ENCODE measurements at places on chromosomes 5 and 9.

DNA sequence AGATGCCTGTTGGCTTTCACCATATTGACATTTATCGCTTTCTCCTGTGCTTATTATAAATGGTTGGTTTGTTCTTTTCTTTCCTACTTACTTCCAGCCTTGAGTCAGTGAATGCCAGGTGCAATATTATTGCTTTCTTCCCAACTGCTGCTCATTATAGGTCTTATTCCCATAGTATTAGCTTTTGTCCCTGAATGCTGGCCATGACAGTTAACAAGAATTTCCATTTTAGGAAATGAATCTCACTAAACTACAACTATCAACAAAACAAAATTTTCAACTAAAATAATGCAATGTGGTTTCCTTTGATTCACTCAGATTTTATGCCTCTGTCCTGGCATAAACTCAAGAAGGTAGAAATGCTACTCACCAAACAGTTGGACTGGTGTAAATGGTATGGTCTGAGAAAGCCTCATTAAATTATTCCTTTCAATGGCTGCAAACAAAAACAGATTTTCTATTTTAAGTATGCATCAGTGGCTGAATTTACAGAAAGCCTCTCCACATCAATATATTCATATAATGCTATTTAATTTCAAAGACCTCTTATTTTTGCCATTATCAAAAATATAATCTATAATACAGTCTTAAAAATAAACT lies 145.4 kb downstream of the TRPM6 start:
- no peak for DNase-seq

DNA sequence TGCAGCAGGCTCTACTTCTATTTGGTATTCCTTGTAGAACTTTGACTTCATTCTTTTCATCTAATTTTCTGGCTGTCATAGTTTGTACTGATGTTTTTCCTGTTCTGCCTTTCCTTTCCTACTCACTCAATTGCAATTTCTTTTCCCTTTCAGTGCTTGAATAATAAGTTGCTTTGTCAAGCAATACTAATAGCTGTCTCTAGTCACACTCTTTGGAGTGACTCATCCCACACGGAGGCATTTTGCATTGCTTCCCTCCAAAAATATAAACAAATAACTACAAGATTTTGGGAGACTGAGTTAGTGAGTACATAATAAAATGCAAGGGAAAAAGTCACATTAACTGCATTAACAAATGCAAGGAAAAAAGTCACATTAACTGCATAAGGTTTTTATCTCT lies 465.9 kb downstream of the CDH9 start:
- DNase-seq = no peak

GRCh38 chr5:97553604-97554452 lies 370.8 kb upstream of the RIOK2 start:
- no peak for DNase-seq

DNA sequence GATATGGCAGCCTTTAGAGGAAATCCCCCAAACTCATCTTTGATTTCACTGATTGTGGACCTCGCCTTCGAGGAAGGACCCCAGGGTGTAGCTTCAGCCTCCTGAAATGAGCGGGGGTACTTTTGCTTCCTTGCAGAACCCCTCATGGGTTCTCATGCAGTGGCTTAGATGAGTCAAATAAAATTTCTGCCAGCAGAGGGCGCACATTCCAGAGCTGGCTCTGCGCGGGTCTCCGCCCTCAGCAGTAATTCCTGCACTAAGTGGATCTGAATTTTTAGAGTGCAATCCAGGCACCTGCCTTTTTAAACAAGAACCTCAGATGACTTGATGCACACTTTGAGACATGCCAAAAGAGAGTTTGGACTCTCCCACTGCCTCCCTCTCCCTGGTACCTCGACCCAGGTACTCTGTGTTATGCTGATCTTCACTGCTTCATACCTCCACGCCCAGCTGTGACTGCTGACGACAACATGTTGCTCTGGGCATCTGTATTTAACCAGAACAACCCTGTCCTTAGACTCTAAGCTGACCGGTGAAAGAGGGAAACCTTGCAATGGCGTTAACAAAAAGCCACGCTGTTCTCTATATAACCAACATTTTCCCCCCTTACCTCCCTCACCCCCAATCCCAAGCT lies 7.3 kb downstream of the EGFLAM start:
- DNase-seq = peak; percentile 47

DNA sequence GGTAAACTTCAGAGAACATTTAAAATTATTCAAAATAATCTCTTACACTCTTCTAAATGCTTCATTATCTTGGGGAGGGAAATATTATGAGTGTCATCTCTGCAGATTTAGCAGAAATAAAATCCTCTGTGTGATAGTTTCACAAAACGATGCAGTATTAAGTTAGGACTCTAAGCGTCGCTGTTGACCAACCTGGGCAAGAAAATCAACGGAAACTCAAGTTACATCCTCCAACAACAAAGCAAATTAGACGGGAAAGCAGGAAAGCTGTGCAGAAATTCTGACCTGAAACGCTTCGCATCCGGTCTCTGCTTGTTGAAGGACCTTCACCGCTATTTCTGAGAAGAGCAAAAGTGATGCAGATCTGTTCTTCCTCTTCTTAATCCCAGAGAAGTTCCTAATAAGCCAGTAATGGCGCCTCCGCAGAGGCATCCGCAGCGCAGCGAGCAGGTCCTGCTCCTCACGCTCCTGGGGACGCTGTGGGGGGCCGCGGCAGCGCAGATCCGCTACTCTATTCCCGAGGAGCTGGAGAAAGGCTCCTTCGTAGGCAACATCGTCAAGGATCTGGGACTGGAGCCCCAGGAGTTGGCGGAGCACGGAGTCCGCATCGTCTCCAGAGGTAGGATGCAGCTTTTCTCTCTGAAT lies at the start of gene PCDHGA6:
TSS of gene PCDHGA6 (plus strand) at position 219 of the 645 bp plus-strand sequence. CDS start at position 412, 193 bp downstream.
- no peak for DNase-seq

GRCh38 chr9:14888875-14889274 lies 21.4 kb downstream of the FREM1 start:
- no peak for DNase-seq

GRCh38 chr9:89891591-89892304 lies 286.9 kb downstream of the GADD45G start:
- no peak for DNase-seq

DNA sequence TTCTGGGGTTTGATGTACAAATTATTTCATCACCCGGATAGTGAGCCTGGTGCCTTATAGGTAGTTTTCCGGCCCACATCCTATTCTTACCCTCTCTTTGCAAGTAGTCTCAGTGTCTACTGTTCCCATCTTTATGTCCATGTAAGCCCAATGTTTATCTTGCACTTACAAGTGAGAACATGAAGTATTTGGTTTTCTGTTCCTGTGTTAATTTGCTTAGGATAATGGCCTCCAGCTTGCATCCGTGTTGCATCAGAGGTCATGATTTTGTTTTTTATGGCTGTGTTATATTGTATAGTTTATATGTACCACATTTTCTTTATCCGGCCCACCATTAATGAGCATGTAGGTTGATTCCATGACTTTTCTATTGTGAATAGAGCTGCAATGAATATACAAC lies 136.5 kb downstream of the PRR16 start:
- DNase-seq = no peak

DNA sequence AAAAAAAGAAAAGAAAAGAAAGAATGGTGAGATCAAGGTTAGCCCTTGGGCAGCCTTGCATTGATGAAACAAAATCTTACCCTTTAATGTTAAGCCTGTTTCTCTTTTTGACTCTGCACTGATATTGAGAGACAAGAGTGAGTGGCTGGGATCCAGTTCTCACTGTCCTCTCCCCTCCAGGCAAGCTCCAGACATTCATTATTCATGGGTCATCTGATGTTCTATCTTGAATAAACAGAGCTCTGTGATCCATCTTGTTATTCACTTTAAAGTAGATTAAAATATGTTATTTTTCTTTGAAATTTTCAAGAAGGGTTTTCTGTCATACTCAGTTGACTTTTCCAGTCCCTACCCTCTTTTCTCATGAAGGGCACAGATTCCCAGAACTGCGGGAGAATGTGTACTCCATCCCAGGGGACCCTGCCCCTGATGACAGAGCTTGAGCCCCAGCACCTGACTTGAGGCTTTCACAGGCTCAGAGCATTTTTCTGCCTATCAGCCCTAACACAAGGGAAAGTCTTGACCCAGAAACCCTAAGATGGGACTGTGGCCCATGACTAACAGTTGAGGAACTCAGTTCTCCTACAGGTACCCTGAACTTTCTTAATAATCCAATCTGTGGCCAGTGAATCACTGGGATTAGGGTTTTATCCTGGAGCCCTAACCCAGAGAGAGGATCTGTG lies 24.1 kb downstream of the ACTL7B start:
- DNase-seq = no peak

DNA sequence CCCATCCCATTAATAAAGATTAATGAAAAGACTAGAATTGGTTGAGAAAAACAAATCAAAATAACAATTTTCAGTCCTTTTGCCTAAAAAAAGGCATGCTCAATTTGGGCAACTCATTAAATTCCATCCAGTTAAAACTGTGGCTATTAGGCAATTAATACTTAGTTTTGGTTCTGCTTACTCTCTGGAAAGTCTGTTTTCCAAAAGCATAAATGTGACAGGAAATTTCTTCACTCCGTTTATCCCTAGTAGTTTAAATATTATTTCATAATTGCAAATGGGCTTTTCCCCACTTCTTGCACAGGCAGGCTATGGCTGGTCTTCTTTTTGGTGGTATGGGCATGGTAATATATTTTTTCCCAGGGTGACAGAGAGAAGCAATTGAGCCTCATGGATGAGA lies 373.3 kb upstream of the KLF4 start:
- no peak for DNase-seq

- no peak for DNase-seq
Measured at GRCh38 chr9:137620048-137620405, 1.2 kb downstream of the EHMT1 start.

GRCh38 chr5:172091956-172092732 lies 85.7 kb upstream of the FBXW11 start:
- DNase-seq = no peak

GRCh38 chr9:35905912-35906679 lies at the start of gene HRCT1:
Gene HRCT1, plus strand, starts transcription at chr9:35906202. Its CDS starts 86 bp downstream, at chr9:35906288.
- DNase-seq = peak; percentile 48

DNA sequence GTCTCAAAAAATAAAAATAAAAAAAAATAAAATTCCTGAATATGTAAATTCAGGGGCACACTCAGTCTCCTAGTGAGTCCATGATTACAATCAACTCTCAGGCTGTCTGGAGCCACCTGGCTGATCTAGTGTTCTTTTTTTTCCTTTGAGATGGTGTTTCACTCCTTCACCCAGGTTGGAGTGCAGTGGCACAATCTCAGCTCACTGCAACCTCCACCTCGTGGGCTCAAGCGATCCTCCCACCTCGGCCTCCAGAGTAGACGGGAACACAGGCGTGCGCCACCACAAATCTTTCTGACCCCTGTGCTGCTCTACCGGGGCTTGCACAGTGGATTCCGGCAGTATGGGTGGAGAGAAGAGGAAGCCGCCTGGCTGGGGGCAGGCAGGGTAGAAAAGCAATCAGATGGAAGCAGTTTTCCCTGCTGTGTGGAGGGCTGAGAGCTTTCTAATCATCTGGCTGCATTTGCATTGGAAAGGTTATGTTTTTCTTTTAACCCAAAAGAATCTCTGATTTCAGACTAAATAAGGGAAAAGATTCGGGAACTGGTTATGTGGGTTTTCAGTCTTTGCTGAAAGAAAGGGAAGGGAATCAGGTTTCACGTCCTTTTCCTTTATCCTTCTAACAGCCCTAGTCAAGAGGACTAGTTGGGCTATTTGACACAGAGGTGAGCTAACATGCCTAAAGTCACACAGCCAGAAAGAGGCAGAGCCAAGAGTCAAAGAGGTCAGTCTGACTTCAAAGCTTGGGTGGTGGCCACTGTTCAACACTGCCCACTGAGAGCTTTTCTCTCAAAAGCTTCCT lies 26.3 kb upstream of the CORO2A start:
- DNase-seq = no peak

- DNase-seq = no peak
Measured at GRCh38 chr9:87950296-87950695, 24.0 kb downstream of the CDK20 start.

DNA sequence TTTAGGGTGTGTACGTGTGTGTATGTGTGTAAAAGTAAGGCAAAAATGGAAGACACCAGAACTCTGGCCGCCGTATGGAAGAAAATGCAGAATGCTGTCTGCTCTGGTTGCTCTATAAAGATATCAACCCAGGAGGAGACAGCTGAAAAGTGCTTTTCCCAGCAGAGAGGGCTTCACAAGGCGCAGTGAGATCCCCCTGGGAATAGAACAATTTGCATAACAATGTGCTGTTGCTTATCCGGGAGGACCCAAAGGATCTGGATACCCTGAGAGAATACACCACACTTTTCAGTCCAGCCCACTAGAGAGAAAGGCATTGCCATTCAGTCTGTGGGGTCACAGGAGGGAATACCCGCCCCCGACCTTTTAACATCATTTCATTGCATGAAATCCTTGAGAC lies 230.6 kb downstream of the EBF1 start:
- DNase-seq = peak; percentile 77

DNA sequence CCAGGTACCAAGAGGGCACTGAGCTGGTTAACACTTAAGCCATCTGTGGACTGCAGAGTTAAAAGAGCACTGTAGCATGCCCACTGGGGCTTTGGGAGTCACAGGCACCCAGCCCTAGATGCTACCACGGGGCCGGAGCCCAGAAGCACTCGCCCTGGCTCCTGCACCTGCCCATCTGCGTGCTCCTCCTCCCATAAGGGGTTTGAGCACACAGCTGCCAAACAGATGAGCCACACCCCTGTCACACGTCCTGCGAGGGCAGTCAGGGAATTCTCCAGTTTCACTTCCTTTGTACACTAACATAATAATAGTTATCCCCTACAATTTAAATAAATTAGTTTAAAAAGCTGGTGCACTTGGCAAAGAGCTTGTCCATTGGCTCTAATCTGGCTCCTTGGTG lies 4.5 kb upstream of the PCA3 start:
- no peak for DNase-seq

- DNase-seq = no peak
Measured at GRCh38 chr9:106075960-106076327, 381.6 kb downstream of the TMEM38B start.

GRCh38 chr5:21236971-21237427 lies 1249.0 kb upstream of the CDH18 start:
- DNase-seq = no peak

- no peak for DNase-seq
Measured at GRCh38 chr5:27773166-27773565, 734.8 kb upstream of the CDH9 start.

- DNase-seq = no peak
Measured at GRCh38 chr9:18269561-18269960, 204.4 kb upstream of the ADAMTSL1 start.

DNA sequence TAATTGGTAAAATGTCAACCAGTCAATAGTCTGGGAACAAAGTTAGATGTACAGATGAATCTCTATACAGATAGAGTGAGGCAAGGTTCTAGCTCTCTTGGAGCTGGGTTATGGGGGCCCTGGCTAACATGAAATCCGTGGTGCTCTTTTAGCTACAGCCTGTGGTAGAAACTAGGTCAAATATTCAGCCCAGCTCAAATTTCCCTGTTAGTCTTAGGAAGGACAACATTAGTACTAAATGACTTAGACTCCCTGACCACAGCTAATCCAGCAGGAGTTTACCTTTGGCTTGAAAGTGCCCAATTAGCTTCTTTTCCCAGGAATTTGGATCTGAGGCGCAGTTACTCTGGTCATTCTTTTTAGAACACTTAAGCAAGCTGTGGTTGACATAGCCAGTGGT lies 170.5 kb downstream of the DMRTA1 start:
- DNase-seq = no peak
